ENCODE measurements at places on chromosomes 4 and X.

GRCh38 chr4:185672151-185672550, 136.8 kb upstream of the PDLIM3 start:
- DNase-seq, result no peak

GRCh38 chr4:135515295-135515694, 1313.7 kb upstream of the PABPC4L start:
- DNase-seq, result no peak

- no peak for DNase-seq
Observed at GRCh38 chr4:145681956-145682355, 2.0 kb downstream of the C4orf51 start.

DNA sequence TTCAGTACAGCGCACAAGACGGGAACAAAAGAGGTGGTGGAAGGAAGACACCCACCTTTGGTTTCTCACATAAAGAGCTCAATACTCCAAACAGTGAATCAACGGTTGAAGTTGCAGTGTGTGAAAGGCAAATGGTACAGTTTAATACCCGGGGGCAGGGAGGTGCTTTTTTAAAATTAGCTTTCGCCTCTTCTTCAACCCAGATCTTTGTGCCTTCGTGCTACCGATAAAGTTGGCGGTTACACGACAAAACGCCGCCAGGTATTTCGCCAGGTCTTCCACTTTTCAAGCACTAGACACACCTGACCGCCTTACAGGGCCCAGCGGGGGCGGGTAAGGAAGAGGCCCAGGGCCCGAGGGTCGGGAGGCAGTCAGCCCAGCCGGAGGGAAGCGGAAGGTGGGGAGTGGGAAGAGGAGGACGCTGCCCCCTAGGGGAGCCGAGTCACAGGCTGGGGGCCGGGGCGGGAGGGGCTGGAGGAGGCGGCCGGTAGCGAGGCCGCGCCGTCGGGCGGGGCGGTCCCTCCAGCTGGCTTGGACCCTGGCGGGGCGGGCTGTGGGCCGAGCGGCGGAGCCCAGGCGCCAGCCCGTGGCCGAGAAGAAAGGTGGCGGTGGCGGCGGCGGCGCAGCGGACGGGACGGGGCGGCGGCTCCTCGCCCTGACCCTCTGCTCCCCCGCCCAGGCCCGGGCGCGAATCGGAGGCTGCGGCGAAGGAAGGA, 16.0 kb downstream of the UTP3 start:
- peak; percentile 75 for DNase-seq

GRCh38 chrX:150773117-150773516, 79.9 kb downstream of the MTMR1 start:
- DNase-seq, result no peak

Measured in NCI-H1930 (cell line).